ENCODE measurements at places on chromosomes 12 and 14. TPM values are rescaled to one million over a fixed set of nuclear protein-coding genes. Genes with fewer than 3 reads are reported as not detected.

Gene LTB4R2
- 1.8 TPM for total RNA-seq

Gene ITGA5
- total RNA-seq, result 70.8 TPM

DNA sequence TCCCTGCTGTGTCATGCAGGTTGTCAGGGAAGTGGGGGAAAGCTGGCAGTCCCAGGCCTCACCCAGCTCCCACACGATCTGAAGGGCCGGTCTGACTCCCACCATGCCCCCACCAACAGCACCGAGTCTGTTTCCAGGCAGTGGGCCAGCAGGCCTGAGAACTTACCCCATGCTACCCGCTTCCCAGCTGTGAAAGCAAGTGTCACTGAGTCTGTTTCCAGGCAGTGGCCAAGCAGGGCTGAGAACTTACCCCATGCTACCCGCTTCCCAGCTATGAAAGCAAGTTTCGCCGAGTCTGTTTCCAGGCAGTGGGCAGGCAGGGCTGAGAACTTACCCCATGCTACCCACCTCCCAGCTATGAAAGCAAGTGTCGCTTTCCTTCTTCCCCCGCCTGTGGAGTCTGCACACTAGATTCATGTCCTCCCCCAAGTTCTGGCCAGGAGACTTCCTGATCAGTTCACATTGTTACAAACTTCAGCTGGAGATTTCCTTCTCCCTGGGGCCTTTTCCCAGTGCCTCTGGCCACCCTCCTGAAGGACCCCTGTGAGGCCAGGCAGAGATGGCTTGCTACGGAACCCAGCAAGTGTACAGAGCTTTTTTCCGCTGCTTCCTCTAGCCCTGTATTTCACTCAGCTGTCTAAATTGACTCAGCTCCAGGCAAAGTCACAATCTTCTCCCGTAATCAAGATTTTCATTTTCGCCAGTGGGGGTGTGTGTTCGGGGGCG is 435.4 kb downstream of the TMTC2 start:
- H3K27me3 ChIP-seq, result no peaks in the 10 kb centered on the region
- H3K36me3 ChIP-seq, result no peaks in the 10 kb centered on the region
- no peak overlapping the region for H3K27ac ChIP-seq
- no peak for DNase-seq
- no peak overlapping the region for H3K4me3 ChIP-seq
- peaks cover 2% of the 10 kb centered on the region for H3K4me1 ChIP-seq

- H3K27ac ChIP-seq, result no peak overlapping the region
- H3K27me3 ChIP-seq, result no peaks in the 10 kb centered on the region
- H3K4me1 ChIP-seq, result no peaks in the 10 kb centered on the region
- no peaks in the 10 kb centered on the region for H3K36me3 ChIP-seq
Observed at GRCh38 chr14:59695198-59695597, 118.6 kb upstream of the CCDC175 start.

DNA sequence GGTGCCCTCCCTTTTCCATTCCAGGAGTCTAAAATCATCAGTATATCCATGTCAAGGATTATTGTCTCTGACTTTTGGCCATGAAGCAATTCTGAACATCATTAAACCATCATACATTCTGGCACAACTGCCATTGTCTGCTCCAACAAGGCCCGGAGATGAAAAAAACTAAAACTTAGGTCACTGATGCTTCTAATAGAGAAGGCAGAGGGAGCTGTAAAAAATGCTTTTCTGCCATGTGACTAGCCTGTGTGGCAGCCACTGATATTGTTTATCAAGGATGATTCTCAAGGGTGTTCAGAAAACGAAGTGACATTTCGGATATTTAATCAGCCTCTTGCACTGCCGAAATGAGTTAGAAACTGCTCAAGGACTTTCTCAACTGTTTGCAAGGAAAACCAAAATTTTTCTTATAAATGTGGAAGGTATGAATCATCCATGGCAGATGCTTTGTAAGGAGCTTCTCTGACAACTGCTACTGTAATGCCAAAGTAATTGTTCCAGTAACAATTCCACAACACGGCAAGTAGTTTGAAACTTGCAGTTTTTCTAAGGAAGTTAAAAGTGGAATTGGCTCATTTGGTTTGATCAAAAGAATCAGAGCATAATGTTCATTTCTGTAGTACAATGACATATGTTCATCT is 1076.5 kb upstream of the FLRT2 start:
- H3K27me3 ChIP-seq, result no peaks in the 10 kb centered on the region
- H3K4me1 ChIP-seq, result peaks cover 8% of the 10 kb centered on the region
- H3K27ac ChIP-seq, result no peak overlapping the region
- H3K4me3 ChIP-seq, result no peak overlapping the region
- no peaks in the 10 kb centered on the region for H3K36me3 ChIP-seq

DNA sequence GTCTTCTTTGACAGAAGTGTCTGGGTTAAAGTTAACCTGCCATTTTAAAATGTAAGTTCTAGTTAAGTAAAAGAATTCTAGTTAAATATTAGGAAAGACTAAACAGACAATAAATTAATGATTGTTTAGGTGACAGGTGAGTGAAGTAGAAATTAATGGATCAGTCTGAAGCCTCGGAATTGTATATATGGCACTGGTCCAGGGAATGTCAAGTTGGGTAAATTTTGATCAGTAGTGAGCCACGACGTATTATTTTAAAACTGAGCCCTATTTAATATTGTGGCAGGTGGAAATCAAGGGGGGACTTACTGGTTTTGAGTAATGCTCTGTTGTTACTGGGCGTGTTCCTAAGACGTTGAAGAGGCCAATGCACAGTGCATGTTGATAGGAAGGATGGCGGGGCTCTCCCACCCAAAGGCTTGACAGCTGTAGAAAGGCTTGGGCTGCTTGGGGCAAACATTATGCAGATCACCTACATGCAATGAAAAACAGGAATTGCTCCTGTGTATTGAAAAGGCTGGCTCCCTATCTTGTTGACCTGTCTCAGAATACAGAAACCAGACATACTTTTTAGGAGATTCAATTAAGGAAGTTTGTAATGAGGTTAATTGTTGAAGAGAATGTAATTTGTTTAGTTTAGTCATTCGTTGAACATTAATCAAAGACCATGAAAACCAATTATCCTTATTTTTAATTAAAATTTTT is 5.9 kb upstream of the PPFIBP1 start:
- H3K36me3 ChIP-seq, result no peaks in the 10 kb centered on the region
- no peak overlapping the region for H3K4me3 ChIP-seq
- DNase-seq, result no peak
- H3K27me3 ChIP-seq, result no peaks in the 10 kb centered on the region
- no peak overlapping the region for H3K27ac ChIP-seq
- peaks cover 17% of the 10 kb centered on the region for H3K4me1 ChIP-seq

DNA sequence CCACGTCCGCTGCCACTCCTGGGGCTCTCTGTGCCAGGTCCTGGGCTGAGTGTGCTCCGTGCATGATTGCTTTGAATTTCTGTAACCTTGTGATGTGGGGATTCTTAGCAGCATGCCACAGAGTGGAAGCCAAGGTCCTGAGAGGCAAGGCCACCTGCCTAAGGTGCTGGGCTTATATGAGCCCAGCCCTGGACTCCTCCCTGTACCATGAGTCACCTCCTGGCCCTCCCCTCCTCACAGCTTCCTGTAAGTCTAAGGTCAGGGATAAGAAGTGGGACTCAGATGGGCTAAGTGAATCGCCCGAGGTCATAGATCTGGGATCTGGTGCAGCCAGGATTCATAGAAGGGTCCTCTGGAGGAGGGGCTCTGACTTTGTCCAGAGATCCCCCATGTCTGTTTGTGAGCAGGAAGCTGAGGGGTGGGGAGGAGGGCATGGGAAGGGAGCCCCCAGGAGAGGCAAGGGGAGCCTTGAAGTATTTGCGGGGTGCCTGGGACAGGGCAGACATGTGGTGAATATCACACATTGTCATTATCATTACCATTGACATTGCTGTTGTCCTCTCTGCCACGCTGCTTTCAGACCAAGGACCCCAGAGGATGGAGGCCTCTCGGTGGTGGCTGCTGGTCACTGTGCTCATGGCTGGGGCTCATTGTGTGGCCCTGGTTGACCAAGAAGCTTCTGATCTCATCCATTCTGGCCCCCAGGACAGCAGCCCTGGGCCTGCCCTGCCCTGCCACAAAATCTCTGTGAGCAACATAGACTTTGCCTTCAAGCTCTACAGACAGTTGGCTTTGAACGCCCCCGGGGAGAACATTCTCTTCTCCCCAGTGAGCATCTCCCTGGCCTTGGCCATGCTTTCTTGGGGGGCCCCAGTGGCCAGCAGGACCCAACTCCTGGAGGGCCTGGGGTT is 28.8 kb downstream of the SERPINA3 start:
- no peak overlapping the region for H3K27ac ChIP-seq
- no peak for DNase-seq
- no peaks in the 10 kb centered on the region for H3K36me3 ChIP-seq
- no peak overlapping the region for H3K4me3 ChIP-seq
- no peaks in the 10 kb centered on the region for H3K4me1 ChIP-seq

DNA sequence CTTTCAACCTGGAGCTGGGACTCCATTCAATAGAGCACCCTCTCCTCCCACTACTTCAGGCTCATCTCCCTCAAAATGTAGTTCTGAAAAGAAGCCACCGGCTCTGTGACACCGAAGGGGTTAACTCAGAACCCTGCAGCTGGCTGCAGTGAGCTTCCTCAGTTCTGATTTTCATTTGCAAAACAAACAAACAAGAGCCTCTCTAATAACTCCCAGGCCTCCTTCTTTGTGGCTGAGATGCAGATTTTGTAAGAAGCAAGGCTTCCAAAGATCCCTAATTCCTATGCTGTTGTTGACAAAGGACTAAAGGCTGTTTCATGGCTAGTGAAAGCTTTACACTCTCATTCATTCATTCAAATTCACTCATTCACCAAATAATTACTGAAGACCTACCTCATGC is 333.4 kb upstream of the TBX3 start:
- DNase-seq, result no peak
- H3K4me1 ChIP-seq, result no peaks in the 10 kb centered on the region
- no peaks in the 10 kb centered on the region for H3K36me3 ChIP-seq
- no peaks in the 10 kb centered on the region for H3K27me3 ChIP-seq
- no peak overlapping the region for H3K27ac ChIP-seq
